COLO829 (cell line): ENCODE measurements at places on chromosomes 7 and 10.

DNA sequence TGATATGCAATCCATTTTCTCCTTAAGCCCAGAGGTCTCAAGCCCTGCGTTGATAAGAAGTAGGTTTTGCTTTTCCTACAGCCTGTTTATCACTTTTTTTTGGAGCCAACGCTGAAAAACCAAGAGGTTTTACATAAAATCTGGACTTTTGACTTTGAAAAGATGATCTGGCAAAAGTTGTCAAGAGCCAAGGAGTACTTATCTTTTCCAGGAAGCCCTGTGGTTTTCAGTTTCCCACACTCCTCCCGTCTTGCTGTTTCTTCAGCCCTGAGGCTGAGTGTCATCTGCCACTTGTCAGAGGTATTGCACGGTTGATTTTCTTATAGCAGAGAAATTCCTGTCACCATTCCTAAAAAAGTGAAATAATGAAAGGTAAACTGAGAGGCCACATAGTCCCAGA lies 108.7 kb downstream of the TYW1 start:
- DNase-seq = no peak

- no peak for DNase-seq
Measured at GRCh38 chr7:47940088-47941013, 7.9 kb downstream of the PKD1L1 start.

DNA sequence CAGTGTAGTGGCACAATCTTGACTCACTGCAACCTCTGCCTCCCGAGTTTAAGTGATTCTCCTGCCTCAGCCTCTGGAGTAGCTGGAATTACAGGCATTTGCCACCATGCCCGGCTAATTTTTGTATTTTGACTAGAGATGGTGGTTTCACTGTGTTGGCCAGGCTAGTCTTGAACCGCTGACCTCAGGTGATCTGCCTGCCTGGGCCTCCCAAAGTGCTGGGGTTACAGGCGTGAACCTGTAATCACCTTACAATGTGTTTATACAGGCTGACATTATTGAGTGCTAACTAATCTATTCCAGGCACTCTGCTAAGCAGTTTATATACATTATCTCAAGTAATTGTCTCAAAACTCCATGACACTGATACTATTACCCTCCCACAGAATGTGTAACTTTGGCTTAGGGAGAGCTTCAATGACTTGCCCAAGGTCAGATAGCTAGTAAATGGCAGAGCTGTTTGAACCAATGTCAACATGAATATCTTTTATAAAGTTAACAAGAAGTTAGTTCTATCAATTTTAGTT lies 36.8 kb downstream of the KIFBP start:
- no peak for DNase-seq

- no peak for DNase-seq
Measured at GRCh38 chr7:88826222-88826621, 30.7 kb upstream of the TEX47 start.

GRCh38 chr7:30147785-30148184 lies 13.0 kb downstream of the MTURN start:
- no peak for DNase-seq

DNA sequence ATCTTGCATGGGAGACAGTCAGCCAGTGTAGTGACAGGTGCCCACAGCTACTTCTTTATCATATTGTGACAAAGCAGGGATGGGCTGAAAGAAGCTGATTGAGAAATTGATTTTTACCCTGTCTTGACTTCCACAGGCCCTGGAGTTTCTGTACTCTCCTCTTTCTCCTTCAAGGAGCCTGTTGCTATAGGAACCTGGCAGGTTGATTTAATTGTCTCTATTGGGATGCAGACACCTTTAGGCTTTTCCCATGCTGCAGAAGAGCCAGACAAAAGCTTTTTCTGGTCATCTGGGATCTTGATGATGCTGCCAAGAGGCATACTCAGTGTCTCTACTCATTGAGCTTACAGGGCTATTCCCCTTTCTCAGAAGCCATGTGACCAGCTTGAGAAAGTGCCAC lies 754.8 kb downstream of the KCNMA1 start:
- no peak for DNase-seq

- no peak for DNase-seq
Measured at GRCh38 chr7:32068411-32069101, 1.7 kb downstream of the PDE1C start.

DNA sequence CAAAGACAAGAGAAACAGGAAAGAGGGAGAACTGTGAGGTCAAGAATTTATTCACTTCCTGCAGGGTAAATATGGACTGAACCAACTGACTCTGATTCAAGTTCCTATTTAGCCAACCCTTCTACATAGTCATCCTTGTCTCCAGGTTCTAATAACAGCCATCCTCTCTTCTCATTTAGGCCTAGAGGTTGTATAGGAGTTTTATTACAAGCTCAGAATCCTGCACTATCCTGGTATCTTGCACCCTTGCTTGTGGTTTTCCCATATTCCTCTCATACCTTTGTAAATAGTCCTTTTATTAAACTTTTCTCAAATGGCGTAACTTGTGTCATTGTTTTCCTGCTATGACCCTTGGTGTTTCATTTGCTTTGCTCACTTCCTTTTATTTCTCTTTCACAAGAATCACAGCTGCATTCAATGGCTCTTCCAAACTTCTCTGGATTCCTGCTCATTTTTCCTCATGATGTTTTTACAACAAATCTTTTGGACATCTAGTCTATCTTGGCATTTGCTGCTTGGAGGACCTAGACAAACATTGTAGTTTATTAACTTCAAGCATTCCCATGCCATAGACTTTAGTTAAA lies 12.4 kb upstream of the OR2A5 start:
- DNase-seq = no peak

DNA sequence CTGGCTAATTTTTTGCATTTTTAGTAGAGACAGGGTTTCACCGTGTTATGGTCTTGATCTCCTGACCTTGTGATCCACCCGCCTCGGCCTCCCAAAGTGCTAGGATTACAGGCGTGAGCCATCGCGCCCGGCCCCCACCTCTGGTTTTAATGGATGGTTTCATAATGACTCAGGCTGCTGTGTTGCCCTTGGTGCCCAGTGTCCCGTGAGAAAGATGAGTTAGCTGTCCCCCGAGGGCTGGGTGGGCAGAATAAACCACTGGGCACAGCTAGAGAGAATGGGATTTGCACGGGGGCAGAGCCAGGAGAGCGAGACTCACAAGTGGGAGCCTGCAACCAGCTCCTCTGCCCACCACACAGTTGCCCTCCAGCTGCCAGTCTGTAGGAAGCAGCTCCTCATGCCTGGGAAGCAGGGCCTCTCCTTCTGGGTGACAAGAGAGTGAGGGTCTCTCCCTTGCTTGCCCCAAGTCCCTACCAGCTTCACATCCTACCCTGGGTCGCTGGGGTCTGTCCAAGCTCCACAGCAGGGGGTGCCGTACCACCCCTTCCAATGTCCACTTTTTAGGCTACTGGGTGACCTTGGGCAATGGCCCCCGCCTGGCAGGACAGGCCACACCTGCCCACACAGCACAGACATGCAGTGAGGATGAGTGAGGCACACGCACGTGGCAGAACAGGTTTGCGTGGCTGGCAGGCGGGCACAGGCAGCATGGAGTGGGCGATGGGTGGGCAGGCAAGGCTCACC lies 16.1 kb upstream of the NDST2 start:
- DNase-seq = peak; percentile 23
